Aorta (tissue), 5 donors: ENCODE measurements at places on chromosomes 2 and 18. TPM values are rescaled to one million over a fixed set of nuclear protein-coding genes. Genes with fewer than 3 reads are reported as not detected.
A peak's percentile ranks its signal among the peaks of the same experiment; 100 is the strongest.

- DNase-seq = peak; percentile 96
Observed at GRCh38 chr2:218367415-218368149, 10.9 kb downstream of the CATIP start.

SDC1 gene
- 1.4 TPM for total RNA-seq

DNA sequence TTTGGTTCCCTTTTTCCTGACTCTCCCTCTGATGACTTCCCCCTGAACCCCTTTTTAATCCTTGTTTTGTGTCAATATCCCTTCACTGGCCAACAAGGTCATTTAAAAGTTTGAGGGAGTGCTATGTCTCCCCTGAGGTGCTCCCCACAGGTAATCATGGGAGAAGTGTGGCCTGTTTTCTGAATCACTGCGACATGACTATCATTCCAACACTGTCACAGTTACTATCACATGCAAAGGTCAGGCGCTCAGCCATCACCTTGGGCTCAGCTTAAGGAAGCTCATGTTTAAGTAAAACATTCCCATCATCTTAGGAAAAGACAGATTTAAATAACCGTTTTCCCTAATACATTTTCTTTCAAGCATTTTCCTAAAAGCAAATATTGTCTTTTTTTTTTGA lies 20.9 kb upstream of the ACAA2 start:
- DNase-seq = no peak

DNA sequence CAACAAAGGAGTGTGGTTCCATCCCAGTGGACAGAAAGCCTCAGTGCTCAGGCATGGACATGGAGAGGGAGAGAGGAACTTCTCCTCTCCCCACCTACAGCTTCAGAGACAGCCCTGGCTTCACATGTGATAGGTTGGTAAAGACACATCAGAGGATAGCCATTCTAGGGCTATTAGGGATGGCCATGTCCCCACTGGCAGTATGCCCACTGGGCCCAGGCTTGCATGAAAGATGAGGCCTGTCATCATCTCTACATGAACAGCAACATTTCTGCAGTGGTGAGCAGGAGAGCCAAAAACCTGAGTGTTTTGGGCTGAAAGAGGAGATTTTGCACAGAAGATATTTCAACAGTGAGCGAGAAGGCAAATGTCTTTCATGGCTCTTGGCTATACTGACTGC lies 517.2 kb downstream of the NR4A2 start:
- DNase-seq = no peak

- no peak for DNase-seq
Observed at GRCh38 chr2:194383401-194383800, 1273.6 kb upstream of the SLC39A10 start.

DNA sequence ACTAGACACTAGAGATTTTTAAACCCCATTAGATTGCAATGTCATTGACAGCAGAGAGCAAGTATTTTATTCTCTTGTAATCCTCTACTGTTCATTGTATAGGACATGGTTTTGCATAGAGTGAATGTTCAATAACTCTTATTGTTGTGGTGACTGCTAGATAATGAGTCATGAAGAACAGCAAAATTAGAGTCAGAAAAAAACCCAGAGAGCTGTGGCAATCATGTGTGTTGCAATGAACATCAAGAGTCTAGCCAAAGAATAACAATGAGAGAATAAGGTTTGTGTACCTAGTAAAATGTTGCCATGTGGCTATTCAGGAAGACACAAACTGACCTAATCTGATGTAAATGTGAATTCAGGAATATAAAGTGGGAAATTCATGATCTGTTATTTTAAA lies 684.0 kb downstream of the DSC3 start:
- DNase-seq = no peak

GRCh38 chr2:216090369-216090786 lies 8.7 kb downstream of the TMEM169 start:
- no peak for DNase-seq

- DNase-seq = no peak
Observed at GRCh38 chr2:54274781-54275242, 18.8 kb upstream of the TSPYL6 start.

- DNase-seq = no peak
Observed at GRCh38 chr2:21358976-21359375, 235.2 kb downstream of the TDRD15 start.

GRCh38 chr18:38940863-38941531 lies 1375.4 kb upstream of the CELF4 start:
- DNase-seq = no peak

DNA sequence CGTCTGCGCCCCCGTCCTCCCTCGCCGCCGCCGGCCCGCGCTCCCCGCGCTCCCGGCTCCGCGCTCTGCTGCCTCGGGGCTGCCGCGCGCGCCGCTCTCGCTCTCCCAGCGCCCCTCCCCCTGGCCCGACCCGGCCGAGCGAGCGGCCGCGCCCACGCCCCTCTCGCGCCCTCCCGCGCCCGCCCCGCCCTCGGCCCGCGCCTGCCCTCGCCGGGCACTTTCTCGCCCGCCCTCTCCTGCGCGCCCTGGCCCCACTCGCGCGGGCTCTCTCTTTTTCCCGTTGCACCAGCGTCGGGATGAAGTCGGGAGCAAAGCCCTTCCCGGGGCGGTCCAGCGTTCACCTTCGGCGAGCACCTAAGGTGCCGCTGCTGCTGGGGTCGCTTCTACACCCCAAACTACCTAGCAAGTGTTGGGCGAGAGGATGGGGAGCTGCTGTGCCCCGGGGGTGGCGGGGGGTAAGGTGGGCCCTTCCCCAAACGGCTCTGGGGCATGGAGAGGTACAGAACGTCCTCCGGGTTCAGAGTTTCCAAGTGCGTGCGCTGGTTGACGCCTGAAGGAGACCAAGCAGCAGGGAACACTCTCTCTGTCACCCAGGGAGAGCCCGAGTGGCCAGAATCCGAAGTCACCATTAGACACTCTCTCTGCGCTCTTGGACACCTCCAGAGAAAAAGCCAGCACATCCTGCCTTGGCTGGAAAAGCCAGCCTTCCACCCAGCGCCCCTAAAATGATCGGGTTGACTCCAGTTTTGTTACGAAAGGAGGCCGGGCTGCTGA lies at the start of gene COLEC12:
COLEC12 (minus strand) TSS at position 70 of the 774 bp plus-strand sequence. CDS start 187 bp downstream, outside the sequence.
- peak; percentile 70 for DNase-seq

DUSP19 gene
- total RNA-seq = 7.1 TPM

DNA sequence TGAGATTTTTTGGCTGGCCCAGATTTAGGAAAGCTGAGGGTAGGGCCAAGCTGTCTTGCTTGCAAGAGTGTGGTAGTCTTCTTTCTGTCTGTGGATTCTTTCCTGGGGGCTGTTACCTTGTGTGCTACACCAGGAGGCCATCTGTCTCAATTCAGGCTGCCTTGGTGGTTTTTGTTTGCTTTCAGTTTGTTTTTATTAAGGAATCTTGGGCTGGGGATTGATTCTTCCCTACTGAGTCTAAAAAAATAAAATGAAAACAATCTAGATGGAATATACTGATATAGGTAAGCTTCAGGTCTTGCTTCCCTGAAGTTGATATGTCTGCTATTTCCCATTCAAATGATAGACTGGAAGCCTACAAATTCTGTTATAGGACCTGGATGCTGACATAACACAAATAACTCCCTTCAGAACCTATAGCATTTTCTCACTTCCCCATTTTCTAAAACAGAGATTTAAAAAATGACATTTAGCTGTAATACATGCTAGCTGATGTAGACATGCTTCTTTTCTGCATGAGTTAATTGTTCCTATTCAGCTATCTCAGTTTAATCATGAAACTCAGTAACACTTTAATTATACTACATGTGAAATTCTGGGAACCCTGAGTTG lies 5.3 kb downstream of the LHCGR start:
- DNase-seq = no peak

DNA sequence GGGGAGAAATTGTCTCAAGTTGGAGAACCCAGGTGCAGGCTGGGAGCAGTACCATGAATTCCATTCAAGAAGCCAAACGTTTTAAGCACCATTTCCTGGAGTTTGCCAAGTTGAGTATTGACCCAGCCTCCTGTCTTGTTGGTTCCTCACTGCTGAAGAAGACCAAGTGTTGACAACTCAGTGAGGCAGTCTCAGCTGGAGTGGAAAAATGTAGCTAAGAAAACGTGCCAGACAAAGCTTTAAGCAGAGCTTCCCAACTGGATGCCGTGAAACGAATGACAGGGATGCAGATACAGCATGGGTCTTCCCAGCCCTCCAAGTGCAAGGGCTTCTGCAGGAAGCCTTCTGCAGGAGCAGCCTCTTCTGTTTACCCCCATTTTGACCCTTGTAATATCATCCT lies 778 bp upstream of the INPP1 start:
- no peak for DNase-seq

CD8A gene
- total RNA-seq = 2.9 TPM

DNA sequence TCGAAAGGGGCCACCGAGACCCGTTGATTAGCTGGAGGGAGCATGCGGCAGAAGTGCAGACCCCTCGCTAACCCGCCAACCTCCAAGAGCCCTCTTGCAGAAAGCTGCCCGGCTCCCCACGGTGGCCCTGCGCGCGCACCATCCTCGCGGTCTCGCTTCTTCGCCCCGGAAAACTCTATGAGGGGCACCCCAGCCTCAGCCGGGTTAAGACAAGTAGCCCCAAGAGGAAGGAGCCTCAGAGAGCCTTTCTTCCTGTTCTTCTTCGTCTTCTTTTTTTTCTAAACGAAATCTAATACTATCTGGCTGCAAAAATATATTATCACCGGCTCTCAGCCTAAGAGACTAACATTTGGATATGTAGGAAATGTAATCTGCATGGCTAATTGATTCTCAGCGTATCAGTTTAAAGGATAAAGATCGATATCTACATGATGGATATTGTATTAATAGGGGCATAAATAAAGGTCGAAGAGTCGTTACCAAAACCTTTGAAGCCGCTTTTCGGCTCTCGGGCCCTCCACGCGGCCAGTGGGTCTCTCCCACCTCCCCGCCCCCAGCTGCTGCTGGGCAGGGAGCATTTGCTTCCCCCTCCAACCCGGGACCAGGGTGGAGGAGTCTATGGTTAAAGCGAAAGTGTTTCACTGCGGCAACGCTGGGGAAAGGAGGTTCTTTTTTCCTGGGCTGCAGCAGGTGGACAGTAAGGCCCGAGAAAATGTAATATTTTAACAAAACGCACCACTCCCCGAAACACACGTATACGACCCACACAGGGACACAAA lies 6.1 kb upstream of the PAX3 start:
- no peak for DNase-seq

DNA sequence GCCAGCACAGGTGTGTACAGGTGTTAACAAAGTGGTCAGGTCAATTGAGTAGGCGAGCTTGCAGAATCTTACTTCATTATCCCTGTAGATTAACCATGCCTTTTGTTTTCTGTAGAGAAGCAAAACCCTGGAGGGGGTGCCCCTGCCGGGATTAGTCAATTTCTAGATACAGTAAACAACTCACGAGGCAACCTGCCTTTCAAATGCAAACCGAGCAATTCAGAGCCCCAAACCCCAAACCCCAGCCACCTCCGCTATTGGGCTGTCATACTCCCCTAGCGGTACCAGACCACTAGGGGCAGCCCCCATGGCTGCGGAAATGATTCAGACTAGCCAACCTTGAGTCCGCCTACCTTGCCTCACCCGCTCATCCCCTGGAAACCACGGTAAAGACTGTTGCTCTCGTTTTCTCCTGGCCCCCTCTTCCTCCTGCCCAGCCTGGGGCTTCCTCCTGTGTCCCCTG lies 61.4 kb upstream of the KIF5C start:
- DNase-seq = no peak

DNA sequence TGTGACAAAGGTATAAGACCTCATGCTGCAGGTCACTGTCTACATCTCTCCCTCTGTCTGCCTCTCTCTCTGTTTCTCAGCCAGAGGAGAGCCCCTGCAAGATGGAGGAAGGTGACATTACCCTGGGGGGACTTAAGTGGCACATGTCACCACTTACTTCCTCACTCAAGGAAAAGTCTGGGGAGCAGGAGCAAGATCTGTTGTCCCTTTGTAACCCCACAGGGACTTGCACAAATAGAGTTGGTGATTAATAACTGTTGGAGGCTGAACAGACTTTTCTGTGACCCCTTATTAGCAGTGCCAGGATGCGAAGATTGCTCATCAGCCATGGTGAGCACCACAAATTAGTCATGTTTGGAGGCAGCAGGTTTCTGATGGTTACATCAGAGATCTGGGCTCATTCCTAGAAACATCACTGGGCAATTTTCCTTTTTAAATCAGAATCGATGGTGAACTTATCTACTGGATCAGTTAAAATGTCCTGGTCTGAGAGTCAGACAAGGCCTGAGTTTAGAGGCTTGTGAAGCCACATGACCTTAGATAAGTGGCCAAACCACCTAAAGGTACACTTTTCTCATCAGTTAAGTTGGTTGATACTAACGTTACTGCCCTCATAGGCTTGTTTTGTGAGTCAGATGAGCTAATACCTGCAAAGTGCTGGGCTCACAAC lies 81.2 kb upstream of the LTBP1 start:
- no peak for DNase-seq

GRCh38 chr2:176122052-176122682 lies 352 bp upstream of the HOXD9 start:
- DNase-seq = no peak

GRCh38 chr2:240670950-240671349 lies 11.7 kb downstream of the AQP12B start:
- no peak for DNase-seq

TMEM169 gene
- 0.72 TPM for total RNA-seq

DNA sequence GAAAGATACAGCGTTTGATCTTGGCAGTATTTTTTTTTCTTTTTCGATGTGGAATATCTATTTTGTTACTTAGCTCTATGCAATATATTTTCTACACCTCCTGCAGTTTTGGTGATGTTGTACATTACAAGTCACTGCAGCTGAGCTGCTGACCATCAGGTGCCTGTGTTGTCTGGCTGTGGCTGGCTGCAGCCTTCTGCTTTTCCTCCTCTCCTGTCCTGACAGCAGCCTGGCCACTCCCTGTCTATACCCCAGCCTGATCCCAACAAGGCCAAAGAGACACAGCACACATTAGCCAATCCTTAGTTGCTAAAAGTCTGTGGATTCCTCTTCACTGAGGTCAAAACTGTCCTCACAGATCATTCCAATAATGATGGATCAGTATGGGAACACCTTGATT lies 222.3 kb downstream of the MYT1L start:
- no peak for DNase-seq

DNA sequence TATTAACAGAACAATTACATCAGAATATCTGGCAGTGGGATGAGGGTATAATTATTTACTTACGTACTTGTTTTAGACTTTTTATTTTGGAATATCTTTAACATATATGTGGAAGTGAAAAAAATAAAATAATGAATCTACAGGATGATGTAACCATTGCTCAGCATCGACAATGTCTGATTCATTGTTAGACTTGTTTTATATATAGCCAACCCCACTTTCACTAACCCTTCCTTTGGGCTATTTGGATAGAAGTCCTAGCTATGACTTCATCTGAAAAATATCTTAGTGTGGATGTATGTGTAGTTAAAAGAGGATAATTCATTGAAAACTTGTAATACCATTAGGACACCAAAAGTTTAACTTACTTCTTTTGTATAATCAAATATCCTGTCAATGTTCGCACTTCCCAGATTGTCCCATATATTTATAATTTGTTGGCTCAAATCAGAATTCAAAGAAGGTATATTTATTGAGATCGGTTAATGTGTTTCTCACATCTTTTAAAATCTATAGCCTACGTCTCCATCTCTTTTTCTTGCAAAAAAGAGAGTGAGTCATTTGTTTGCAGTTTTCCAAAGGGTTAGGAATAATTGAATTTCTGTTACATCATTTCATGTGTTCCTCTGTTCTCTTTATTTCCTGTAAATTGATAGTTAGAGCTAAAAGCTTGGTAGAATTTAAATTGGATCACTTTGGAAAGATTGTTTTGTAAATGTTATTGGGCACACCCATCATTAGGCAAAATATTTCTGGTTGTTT lies 506.1 kb upstream of the FAM98A start:
- DNase-seq = no peak

- DNase-seq = peak; percentile 89
Observed at GRCh38 chr2:176130147-176130956, 847 bp downstream of the HOXD8 start.

CPS1 gene
- 3.2 TPM for total RNA-seq
